ENCODE measurements at places on chromosomes 4 and X.

DNA sequence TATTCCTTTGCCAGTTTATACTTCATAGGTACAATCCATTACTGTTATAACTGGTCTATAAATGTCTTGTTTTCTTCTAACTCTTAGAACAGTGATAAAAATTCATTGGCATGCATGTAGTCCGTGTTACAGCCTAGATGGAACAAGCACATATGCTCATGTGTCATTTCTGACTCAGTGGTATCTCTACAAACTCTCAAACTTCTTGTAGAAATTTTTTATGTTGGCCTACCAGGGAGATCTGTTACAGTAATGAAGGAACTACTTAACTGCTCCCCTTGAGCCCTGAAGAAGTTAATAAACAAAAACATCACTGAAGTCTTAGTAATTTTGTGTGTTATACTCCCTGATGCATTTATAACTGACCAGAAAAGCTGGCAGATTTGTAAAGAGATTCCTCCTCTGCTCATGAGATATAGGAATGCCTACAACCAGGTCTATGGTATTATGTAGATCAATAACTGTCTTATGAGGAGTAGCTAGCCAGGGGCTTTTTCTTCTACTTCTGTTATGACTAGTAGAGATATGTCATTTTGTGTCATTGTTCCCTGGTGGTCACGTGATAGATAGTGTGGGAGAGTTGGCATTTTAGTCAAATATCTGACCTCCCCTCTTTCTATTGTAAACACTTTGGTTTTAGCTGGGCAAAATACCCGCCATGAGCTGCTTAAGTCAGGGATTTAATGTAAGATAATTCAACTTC, 53.7 kb upstream of the FAAH2 start:
- DNase-seq, result no peak

GRCh38 chr4:72312032-72312650, 256.9 kb downstream of the ADAMTS3 start:
- no peak for DNase-seq

DNA sequence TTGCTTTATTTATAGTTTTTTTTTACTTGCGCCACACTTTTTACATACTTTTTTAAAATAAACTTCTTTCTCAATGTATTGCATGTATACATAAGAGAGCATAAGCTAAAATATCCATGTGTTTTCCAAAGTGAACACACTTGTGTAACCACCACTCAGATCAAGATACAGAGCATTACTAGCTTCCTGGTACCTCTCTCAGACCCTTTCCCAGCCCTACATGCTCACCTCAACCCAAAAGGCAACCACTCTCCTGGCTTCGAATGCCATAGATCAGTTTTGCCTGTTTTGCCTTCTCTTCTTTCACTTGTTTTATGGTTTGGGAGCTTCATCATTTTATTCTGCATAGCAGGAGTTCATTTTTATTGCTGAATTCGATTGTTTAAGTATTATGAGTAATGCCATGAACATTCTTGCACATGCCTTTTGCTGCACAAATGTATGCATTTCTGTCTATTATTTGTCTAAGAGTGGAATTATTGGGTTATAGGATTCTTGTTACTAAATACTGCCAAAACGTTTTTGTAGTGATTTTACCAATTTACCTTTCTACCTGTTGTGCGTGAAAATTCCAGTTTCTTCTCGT, 45.9 kb upstream of the NUDT6 start:
- DNase-seq, result no peak

GRCh38 chrX:115561605-115562479, 868 bp downstream of the PLS3 start:
- DNase-seq, result no peak

DNA sequence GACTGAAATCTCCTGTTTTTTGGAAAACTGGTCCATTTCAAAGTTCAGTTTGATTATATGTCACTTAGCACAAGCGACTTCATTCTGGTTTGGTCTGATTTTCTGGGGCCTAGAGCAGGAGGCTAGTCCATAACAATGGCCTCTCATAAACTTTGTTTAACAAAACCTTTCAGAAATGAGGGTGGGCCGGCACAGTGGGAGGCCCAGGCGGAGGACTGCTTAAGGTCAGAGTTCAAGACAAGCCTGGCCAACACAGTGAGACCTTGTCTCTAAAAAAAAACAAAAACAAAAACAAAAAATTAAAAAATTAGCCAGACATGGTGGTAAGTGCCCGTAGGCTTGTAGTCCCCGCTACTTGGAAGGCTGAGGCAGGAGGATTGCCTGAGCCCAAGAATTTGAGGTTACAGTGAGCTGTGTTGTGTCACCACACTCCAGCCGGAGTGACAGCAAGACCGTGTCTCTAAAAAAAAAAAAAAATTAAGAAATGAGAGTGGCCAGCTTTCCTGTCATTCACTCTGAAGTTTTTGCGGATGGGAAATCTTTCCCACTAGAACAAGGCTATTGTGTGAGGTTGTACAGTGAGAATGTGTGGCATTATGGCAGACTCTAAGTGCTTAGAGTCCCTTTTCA, 1.2 kb upstream of the PLAC8 start:
- no peak for DNase-seq

- DNase-seq, result no peak
These were observed 69.7 kb downstream of the SRPX start for GRCh38 chrX:38150993-38151392.

Data from T-helper 1 cell (primary cell).